ENCODE measurements at places on chromosomes 3 and 15.

- DNase-seq: no peak
Measured at GRCh38 chr15:68700455-68701123, 120.1 kb downstream of the ANP32A start.

GRCh38 chr3:111238885-111239284, 167.3 kb downstream of the NECTIN3 start:
- DNase-seq: peak; percentile 20

DNA sequence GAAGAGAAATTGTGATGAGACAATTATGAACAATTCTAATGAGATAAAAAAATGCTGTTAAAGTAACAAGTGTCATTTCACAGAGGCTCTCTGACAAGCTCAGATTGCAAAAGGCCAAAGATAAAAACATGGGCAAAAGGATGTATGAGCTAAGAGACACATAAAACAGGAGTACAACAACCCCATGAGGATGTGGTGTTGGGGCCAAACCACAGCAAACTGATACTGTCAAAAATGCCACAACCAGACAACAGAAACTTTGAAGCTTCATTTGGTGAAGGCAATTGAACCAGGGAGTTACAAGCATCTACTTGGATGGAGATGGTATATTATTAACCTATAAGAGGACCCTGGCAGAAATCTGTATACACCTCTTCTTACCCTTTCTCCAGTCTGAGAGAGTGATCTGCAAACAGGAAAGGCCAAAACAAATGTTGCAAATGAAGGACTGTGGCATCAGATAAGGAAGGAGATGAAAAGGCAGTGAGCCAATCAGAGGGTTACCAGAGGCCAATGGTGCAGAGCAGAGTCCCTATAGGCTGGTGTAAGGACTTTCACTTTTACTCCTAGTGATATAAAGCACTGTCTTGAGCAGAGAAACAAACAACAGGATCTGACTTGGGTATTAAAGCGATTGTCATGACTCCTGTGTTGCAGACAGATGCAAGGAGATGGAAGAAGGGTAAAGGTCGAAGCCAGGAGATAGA, 659.0 kb downstream of the NTRK3 start:
- DNase-seq: no peak

DNA sequence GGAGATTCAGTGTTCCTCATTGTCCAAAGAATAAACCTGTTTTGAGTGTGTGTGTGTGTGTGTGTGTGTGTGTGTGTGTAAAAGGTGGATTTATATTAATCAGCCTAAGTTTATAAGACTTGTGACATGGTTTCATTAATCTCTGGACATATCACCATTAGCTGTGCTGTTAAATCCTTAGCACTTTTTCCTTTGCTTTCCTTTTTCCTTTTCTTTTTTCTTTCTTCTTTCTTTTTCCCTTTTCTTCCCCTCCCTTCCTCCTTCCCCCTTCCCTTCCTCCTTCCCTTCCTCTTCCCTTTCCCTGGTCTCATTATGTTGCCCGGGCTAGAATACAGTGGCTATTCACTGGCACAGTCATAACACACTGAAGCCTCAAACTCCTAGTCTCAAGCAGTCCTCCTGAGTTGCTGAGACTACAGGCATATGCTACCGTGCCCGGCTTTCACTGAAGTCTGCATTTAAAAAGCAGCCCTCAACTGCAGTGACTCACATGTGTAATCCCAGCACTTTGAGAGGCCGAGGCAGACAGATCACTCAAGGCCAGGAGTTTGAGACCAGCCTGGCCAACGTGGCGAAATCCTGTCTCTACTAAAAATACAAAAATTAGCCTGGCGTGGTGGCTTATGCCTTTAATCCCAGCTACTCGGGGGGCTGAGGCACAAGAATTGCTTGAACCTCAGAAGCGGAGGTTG, 28.6 kb upstream of the ITPKA start:
- no peak for DNase-seq

GRCh38 chr3:34687671-34688070, 889.2 kb downstream of the PDCD6IP start:
- DNase-seq: no peak

- DNase-seq: no peak
Measured at GRCh38 chr3:52143616-52144015, 10.6 kb downstream of the POC1A start.

DNA sequence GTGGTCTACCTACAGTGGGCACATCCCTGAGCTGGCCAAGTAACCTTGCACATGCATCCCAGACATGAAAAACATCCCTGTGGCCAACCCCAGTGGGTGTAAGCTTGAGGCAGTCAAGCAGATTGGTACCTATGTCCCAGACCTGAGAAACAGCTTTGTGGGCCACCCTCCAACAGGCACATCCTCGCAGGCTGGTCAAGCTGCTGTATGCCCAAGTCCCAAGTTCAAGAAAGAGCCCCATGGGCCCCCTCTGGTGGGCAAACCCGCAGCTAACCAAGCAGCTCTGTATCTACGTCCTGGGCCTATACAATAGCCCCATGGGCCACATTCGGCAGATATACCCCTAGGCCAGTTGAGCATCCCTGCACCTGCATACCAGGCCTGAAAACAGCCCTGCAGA, 186.3 kb upstream of the GPR149 start:
- no peak for DNase-seq

DNA sequence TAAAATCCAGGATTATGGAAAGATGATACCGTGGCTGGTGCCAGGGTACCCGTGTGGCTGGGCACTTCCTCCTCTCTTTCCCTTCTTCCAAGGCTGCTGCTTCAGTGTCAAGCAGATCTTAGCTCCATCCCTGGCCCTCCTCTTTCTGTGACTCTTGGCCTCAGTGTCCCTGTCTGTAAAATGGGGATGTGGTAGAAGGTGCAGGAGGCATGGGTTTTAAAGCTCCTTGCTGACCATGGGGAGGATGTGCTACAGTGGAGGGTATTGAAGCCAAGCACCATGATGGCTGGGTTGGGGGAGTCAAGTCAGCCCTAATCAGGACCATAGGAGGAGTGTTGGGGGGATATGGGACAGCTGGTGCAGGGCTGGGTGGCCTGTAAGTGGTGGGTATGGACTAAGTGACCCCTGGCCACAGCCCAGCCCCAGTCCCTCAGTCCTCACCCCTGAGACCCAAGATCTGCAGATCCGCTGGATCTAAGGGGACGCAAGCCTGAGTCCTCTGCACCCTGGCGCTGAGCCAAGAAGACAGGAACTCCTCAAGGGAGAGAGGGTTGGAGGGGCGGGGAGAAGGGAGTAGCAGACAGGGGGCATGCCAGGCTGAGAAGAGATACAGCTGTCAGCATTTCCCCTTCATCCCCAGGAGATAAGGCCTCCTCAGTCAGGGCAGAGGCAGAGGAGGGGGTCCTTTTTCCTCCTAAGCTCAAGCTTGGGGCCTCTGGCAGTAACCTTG, 12.0 kb downstream of the PTH1R start:
- no peak for DNase-seq

GRCh38 chr15:81758818-81759284, 287.0 kb downstream of the MEX3B start:
- no peak for DNase-seq

DNA sequence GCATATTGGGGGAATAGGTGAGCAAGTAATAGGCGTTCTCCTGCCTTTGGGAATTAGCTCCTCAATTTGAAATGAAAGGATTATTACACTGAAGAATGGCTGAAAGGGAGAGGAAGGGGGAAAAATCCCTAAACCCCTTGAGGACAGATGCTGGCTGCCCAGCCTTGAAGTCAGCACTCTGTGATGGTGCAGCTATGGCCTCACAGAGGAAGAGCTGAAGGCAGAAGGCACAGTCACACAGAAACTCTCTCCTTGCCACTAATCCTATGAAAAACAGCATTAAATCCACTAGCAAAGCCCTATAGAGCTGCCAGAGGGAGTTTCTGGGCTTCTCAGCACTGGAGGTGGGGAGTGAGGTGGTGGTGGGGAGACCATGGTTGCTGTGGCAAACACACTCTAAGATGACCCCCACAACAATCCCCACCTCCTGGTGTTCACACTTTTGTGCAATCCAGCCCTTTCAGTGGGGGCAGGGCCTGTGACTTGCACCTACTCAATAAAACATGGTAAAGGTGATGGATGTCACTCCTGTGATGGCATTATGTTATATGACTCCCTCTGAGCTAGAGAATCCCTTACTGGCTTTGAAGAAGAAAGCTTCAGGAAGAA, 101.2 kb downstream of the RFTN1 start:
- DNase-seq: no peak

DNA sequence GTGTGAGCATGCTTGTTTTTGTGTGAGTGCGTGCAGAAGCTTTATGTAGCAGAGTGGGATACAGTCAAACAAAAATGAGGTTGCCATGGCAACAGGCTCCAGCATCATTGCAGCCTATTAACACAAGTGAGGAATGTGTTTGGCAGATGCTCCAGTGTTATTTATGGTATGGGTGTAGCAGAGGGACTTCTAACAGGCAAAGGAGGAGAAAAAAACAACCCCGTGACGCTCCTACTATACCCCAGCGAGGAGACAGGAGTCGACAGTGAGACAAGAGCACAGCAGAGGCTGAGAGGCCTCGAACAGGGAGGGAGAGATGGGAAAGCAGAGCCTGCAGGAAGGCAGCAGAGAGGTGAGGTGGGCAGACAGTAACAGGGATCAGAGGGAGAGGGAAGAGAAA, 4.9 kb downstream of the ADCY5 start:
- no peak for DNase-seq

GRCh38 chr3:58005669-58006068, 2.6 kb upstream of the FLNB start:
- DNase-seq: no peak

DNA sequence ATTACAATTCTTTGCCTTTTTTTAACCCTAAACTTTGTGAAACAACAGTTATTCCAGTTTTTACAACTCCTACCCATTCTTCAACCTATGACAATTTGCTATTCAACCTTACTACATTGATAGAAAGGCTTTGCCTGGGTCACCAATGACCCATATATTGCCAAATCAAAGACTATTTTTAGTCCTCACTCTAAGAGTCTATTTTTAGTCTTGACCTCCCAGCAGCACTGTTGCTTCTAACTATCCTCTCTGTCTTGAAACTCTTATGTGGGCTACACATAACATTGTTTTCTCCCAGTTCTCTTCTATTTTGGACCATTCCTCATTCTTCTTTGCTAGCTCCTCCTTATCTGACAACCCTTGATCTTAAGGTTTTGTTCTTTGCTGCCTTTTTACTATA, 71.4 kb downstream of the C3orf80 start:
- DNase-seq: no peak

DNA sequence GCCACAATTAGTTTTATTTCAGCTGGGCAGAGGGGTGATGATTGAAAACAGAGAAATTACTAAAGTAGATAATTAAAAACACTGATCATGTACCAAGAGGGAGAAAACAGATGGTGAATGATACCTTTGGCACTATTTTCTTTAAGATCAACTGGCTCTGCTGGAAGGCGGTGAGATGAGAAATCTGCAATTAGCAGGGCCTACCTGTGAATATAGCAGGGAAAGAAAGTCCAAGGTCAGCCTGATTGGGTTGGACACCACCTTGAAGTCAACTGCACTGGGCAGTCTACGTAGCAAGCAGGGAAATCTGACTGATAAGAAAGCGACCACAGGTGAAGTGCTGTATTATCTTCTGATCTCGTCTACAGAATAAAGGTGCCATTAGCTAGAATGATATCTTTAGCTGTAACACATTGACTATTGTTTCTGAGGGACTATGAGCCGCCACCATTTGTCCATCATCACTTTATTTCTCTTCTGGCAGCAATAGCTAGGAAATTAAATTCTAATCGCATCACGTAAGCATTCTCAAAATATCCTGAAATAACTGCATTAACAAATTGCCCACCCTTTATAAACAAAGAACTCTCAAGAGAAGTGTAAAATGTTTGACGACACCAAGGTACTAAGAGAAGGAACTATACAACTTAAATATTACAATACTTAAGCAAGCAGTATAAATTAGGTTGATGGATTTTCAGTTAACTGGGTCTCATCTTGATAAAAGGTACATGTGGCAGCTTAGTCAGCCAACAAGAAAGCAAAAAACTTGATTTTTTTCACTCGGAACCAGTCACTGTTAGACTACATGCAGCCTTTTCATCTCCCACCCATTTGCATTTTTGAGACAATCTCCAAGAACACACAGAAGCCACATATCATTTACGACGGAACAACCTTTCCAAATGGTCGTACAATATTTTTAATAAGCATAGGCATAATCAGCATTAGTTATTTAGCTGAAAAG, 1.3 kb downstream of the NEDD4 start:
- no peak for DNase-seq

DNA sequence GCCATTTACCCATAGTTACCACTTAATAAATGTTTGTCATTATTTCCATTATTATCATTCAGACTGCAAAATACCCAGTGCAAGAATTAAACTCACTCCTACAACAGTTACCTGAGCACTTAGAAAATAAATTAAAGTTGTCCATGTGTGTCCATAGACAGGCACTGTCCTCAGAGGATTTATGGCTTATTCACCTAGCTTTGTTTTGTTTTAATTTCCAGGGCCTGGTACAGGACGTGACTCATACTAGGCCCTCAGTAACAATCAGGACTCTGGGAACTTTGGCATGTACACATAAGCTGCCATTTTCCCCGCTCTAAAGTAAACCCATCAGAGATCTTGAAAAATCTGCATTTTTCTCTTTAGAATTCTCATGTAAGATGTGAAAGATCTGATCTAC, 458.5 kb upstream of the ARRDC4 start:
- no peak for DNase-seq

DNA sequence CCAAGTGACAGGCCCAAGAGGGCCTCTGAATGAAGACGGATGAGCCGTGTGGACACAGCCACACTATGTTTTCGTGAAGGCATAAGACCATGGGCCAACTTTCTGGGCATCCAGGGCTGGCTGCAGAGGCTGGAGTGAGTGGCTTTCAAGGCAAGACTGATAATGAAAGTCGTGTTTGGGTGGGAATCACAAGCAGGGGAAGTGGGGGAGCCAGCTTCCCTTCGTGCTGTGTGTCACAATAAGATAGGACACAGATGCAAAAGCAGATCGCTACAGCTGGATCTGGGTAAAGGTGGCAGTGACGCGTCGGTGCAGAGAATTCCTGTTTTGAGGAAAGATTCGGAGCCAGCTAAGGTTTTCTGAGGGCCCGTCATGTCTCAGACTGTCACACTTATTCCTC, 309.8 kb upstream of the CTDSPL start:
- DNase-seq: no peak

- DNase-seq: no peak
Measured at GRCh38 chr15:40984964-40985363, 31.7 kb downstream of the CHAC1 start.

DNA sequence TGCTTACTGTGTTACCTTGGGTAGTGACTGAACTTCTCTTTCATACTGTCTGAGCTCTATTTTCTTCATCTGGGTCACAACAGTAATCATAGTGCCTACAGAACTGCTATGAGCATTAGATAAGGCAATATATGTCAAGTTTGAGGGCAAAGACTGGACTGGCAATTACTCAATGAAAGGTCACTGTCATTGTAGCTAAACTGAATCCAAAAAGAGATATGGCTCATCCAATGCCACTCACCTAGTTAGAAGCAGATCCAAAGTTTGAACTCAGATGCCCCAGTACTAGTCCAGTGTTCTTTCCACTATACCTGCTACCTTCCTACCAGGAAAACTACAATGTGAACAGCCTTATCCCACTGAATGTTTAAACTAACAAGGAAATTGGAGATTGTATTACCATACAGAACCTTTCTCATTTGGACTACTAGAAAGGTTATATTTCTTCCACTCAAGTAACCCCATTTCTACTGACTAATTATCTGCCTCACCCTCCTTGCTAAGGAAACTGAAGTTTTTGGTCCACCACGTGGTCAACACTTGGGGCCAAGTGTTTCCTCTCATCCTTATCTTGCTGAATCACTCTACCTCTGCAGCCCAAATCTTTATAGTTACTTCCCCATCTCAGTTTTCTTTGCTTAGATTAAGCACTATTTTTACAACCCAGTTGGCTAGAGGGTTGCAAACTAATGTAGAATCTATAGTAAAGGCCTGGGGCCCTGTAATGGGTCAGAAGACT, 202.3 kb upstream of the LPP start:
- DNase-seq: no peak

GRCh38 chr3:152026033-152026556, 152.7 kb downstream of the SUCNR1 start:
- DNase-seq: no peak
